Endothelial cell of umbilical vein (primary cell): ENCODE measurements at places on chromosomes 6 and 20. TPM values are rescaled to one million over a fixed set of nuclear protein-coding genes. Genes with fewer than 3 reads are reported as not detected.

Gene JAG1
- total RNA-seq = 31.7 and 37.0 TPM in 2 replicates

Gene IP6K3
- total RNA-seq = not detected in 2 replicates

Gene PPIL1
- total RNA-seq = 33.8 and 35.6 TPM in 2 replicates

Gene DDO
- not detected in 2 replicates for total RNA-seq

Gene GTSF1L
- not detected in 2 replicates for total RNA-seq

Gene SLC22A1
- not detected in 2 replicates for total RNA-seq

Gene SPATS1
- total RNA-seq = not detected in 2 replicates

Gene VEGFA
- total RNA-seq = 16.6 and 18.1 TPM in 2 replicates

Gene ATP6V1G2
- total RNA-seq = 0.84 and 1.4 TPM in 2 replicates

Gene TNNC2
- not detected in 2 replicates for total RNA-seq

Gene PI16
- total RNA-seq = not detected in 2 replicates

Gene ITPR3
- 40.5 and 52.2 TPM in 2 replicates for total RNA-seq

Gene EEF1A2
- total RNA-seq = 2.9 and 3.4 TPM in 2 replicates

Gene BCKDHB
- total RNA-seq = 11.5 and 12.2 TPM in 2 replicates

Gene COL19A1
- total RNA-seq = not detected in 2 replicates

Gene PROKR2
- total RNA-seq = not detected in 2 replicates

Gene TSPO2
- total RNA-seq = not detected in 2 replicates

Gene ELOVL5
- total RNA-seq = 140 and 149 TPM in 2 replicates

Gene KHDC1L
- not detected in 2 replicates for total RNA-seq

Gene COL21A1
- 1.4 TPM in 2 replicates for total RNA-seq
